Adrenal gland (tissue), 19 donors: ENCODE measurements at places on chromosomes 2 and 18. TPM values are rescaled to one million over a fixed set of nuclear protein-coding genes. Genes with fewer than 3 reads are reported as not detected.

- H3K27me3 ChIP-seq, result no peaks in the 10 kb centered on the region
- H3K27ac ChIP-seq, result no peak overlapping the region
- H3K36me3 ChIP-seq, result no peaks in the 10 kb centered on the region
Observed at GRCh38 chr2:7432436-7432835, 515.2 kb downstream of the RNF144A start.

DNA sequence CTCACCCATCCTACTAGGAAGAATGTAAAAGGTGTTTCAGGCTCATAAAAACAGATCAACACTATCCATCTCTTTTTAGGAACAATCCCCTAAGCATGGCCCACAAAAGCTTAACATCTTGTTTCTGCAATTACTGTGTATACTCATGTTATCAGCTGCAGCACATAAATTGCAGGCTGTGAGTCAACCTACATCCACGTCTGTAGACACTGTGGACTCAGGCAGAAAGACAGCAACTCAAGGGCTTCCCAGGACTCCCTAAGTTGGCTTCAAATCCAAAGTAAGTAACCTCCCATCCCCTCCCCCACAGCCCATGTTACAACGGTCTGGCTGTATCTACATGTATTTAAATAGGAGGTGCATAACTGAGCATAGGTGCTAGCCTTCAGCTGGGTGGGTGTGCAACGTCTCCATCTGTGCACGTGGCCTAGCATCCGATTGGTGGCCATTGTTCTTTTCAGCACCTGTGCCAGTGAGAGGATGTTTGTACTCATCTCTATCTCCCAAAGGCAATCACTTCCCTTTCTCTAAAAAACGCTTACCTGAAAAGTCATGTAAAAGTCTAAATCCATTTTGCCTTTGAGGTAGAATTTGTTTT lies 30.1 kb downstream of the UXS1 start:
- H3K27ac ChIP-seq, result no peak overlapping the region
- no peak overlapping the region for H3K4me3 ChIP-seq
- no peaks in the 10 kb centered on the region for H3K27me3 ChIP-seq
- DNase-seq, result no peak

DNA sequence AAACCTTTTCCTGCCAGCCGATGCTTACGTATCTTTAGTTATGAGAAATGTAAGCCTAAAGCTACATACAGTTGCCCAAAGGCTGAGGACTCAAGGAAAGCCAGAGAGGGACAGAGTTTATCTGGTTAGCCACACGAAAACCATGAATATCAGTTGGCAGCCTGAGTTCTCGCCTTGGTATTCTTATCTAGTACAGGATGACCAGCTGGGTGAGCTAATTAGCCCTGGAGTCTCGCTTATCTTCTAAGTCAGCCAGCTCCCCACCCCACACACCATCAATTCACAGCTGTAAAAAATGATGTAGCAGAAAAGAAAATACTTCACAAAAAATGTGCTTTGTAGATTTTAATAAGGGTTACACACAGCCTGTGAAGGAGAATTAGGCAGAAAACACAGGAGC lies 617.5 kb upstream of the SOX11 start:
- DNase-seq, result no peak
- no peak overlapping the region for H3K27ac ChIP-seq
- no peaks in the 10 kb centered on the region for H3K36me3 ChIP-seq
- no peaks in the 10 kb centered on the region for H3K27me3 ChIP-seq

DNA sequence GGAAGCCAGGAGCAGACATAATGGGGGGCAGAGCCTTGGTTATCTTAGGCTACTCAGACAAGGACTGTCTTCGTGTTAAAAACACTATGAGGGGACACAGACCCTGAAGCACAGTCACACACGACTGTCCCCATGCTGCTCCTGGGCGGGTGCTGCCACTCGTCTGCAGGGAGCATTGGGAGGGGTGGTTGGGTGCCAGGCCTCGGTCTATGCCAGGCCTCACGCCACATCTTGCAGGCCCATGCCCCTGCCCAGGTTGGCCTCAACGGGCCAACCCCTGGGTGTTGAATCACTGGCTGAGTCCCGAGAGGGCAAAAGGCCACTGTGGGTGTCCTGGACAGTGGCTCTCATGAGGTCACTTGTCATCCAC lies 97.9 kb downstream of the USP40 start:
- no peaks in the 10 kb centered on the region for H3K4me1 ChIP-seq
- no peak for DNase-seq
- H3K27ac ChIP-seq, result no peak overlapping the region
- peaks cover 30% of the 10 kb centered on the region for H3K36me3 ChIP-seq
- H3K4me3 ChIP-seq, result no peak overlapping the region

The ELOA2 gene
- total RNA-seq, result not detected
